NCI-H1694 (cell line): ENCODE measurements at places on chromosomes 12 and 14.

DNA sequence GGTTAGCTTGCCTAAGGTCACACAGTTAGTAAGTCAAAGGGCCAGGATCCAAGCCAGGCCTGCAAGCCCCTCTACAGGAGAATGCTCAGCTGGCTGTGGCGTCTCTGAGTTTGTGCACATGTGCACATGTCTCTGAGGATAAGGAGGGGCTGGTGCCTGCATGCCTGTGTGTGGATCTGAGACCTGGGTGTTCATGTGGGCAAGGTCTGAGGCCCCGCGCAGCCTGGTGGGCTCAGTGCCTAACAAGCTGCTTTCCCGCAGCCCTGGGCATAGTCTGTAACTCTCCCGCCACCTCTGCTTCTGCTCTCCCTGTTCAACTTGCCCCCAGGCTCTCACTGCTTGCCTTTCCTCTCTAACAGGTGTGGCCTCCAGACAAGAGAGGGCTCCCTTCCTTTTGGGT is 4.3 kb upstream of the SLC6A12 start:
- DNase-seq = no peak

- no peak for DNase-seq
Observed at GRCh38 chr12:57765698-57766463, 997 bp downstream of the CYP27B1 start.

DNA sequence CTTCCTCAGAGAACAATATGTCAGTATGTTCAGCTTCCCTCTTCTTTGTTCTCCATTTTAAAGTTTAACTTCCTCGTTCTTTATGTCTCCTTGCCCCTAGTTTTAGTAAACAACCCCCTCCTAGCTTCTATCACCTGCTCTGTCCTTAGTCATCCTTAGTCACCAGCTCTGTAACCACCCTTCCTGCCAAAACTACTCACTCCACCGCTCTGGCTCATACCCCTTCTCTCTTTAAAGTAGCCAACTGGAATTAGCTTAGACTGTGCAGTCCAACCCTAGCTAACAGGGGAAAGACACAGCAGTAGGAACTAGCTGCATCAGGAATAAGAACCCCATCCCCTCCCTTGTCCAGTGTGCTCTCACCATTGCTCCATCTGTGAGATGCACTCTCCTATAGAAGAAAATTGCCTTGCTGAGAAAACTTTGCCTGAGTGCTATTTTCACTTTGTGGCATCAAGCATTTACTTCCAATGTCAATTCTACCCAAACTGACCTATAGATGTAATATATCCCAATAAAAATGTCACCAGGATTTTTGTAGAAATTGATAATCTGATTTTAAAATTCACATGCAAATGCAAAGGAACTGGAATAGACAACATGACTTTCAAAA is 603.2 kb downstream of the C12orf50 start:
- DNase-seq = no peak

GRCh38 chr12:81224626-81225025 is 146.7 kb downstream of the ACSS3 start:
- DNase-seq = no peak

DNA sequence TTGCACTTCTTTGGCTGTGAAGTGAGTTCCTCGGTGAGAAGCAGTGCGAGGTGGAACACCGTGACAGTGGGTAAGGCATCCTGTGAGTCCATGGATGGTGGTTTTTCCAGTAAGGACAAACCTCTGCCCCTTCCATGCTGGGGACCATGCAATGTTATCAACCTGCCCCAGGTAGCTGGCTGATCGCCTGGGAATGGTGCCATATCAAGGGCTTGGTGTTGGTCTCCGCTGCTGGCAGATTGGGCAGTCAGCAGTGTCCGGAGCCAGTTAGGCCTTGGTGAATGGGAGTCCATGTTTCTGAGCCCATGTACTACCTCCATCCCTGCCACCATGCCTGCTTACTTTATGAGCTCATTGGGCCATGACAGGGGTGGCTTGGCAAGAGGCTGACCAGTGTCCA is 114.7 kb upstream of the C14orf180 start:
- DNase-seq = no peak

DNA sequence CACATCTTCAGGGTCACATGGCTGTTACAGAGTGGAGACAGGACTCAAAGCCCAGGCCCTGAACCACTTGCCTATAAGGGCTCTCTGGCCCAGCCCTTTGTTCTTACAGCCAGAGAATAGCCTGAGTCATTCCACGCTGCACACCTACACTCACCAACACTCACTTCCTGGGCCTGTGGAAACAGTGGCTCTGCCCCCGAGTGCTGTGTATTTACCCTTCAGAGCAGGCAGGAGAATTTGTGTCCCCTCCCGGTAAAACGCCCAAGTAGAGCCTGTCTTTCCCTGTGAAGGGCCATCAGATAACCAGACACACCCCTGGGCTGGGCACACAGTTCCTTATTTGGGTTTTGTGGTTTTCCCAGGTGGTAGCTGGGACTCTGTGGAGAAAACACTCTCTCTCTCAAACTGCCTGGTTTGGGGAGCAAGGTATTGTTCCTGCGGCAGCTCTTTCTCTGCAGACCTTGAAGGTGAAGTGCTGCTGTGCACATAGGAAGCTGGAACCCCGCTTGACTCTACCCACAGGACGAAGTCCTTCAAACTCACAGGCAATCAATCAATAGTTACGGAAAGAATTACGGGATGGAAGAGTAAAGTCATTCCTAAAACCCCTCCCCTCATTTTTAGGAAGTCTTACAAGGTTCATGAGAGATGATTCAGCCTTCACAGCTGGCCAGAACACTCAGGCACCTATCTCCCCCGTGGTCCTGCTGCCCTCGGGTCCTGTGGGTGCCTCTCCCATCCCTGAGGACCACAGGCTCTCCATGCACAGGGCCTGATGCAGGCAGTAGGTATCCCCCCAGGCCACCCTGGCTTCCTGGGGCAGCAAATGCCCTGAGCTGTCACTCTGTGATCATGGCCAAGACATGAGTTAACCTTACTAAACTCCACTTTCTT is 20.3 kb downstream of the FIGNL2 start:
- no peak for DNase-seq

DNA sequence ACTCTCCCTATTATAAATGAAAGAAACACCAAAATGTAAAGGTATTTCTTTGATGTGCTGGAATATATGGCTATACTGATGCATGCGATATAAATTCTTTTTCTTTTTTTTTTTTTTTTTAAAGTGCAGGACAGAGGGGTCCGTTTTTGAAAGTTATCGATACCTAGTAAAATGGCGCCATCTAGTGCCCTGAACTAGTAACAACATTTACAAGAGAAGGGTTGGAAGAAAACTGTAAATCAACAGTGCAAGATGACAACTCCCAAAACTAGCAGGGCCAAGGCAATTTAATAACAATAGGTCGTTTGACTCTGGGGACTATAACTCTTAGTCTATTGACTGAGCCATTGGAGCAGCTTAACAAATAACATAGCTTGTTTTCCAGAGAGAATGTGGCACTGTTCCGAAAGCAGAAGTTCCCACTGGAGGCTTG is 137.7 kb downstream of the SPTSSA start:
- DNase-seq = peak; percentile 43

DNA sequence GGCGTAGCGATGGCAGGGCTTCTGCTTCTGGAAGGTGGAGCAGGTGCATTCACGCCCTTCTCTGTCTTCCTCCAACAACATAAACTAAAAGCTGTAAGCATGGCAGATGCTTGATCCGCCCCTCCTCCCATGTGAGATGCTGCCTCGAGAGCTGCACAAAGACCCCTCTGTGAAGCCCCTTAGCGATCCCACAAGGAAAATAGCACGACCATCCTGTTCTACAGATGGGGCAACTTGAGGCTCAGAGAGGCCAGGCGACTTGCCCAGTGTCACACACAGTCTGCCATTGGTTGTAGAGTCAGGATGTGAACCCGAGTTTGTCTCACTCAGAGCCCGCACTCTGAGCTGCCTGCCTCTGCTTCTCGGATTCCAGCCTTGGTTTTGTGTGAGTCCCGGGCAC is 144.4 kb downstream of the SCARB1 start:
- peak; percentile 46 for DNase-seq

DNA sequence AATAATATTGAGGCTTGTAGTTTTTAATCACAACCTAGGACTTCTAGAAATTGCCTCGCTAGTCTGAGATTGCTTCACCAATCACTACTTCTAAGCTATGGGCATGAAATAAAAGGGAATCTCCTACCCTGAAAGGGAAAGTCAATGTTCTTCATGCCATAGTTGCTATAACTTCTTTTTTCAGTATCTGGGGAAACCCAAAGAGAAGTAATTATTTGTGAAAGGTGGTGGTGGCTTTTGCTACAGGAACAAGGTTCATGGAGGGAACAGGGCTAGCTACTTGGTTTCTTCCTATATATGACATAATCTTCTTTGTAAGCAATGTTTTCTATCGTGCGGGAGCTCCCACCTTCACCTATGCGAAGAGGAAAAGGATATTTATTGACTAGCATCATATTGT is 61.6 kb upstream of the DNM1L start:
- DNase-seq = no peak

DNA sequence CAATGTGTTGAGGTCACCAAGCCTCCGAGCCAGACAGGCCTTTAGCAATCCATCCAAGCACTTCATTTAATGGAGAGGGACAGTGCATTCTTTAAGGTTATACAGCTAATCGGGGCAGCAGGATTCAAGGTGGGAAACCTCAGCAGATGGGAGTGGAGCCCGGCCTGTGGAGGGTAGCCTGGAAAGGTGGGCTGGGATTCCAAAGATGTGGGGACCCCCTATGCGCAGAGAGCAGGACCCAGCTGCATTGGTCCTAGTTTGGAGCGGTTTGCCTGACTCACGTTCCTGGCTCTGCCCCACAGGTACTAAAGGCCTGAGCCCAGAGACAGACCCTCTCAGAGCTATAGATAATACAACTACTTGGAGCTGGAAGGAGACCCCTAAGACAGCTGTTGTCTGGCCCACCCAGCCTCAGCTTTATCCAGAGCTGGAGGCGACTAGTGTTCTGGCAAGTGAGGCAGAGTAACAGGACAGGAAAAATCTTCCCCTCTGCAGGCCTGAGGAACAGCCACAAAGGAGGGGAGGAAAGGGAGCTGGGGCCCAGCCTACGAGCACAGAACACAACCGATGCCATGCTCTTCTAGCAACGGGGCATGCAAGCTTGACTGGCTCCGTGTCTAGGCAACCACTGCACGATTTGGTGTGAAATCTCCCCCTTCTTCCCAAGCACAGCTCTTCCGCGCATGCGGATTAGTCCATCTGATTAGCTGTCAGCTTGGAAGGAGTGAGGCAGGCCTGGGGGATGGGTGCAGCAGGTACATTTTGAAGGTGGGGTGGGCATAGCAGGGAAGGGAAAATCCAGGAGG is 1.1 kb upstream of the MYH7 start:
- DNase-seq = peak; percentile 9

GRCh38 chr12:107319533-107320032 is 226.2 kb upstream of the CRY1 start:
- DNase-seq = no peak

- DNase-seq = no peak
Observed at GRCh38 chr12:54463484-54463883, 9.9 kb downstream of the GTSF1 start.
